GM04503 (cell line): ENCODE measurements at places on chromosomes 6 and 20.

- peak; percentile 60 for DNase-seq
Observed at GRCh38 chr6:30828027-30828962, 56.0 kb upstream of the DDR1 start.

DNA sequence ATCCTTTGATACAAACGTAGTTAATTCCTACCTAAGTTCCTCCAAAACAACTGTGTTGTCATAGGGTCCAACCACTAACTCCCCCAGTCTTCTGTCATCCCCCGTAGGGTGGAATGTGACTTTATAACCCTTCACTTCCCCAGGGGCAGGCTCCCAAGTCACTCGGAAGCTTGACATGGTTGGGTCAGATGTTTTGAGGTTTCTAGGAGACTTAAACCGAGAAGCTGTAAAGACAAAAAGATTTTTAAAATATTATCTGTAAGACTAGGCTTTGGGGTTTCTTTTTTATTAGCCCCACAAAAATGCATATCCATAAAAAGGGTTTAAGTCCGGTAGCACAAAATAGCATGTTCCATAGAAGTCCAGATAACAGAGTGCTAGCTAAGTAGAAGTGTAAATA, 50.2 kb downstream of the COL12A1 start:
- no peak for DNase-seq

DNA sequence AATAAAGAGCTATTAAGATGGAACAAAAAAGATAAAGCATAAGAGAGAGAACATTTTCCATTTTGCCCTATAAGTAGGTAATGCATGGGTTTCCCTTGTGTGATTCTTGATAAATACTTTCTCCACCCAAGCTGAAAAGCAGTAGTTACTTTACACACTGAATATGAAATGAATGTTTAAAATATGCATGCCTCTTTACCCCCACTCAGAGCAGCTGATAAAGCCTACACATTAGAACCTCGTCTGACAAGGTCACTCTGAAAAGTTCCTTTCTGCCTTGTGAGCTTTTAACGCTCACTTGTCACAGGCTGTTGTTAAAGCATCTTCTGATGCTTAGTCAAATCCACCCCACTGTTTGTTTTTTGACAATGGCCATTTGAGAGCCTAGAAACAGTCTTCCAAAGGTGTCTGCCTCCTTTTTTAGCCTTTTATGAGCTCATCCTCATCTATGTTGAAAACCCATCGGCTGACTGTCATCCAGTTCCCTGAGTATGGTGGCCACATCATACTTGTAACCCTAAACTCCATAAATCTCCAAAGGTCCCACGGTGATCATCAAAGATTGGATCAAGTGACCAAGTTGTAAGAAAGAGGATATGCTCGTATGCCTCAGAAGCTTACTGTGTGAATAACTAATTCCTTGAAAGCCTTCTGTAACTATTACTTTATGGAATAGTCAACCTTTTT, 102.8 kb downstream of the ATXN1 start:
- DNase-seq: no peak

- no peak for DNase-seq
Observed at GRCh38 chr6:43744491-43744890, 25.5 kb upstream of the VEGFA start.

DNA sequence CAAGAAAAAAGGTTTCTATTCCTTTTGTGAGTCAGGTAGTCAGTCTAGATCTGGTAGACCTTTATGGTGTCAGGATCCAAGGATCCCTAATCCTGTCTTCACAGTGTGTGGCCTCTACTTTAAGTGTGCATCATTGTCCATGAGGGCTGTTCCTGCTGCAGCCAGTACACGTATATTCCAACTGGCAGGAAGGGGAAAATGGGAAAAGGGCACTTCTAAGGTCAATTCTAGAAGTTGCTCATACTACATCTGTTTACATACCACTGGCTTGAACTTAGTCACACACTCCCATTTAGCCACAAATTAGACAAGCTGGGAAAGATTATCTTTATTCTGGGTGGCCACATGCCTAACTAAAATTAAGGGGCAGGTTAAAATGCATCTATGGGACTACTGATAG, 9.7 kb upstream of the MMS22L start:
- DNase-seq: no peak

GRCh38 chr20:50284811-50285375, 94.3 kb downstream of the CEBPB start:
- no peak for DNase-seq

- no peak for DNase-seq
Observed at GRCh38 chr6:83954371-83954770, 79.2 kb upstream of the MRAP2 start.

DNA sequence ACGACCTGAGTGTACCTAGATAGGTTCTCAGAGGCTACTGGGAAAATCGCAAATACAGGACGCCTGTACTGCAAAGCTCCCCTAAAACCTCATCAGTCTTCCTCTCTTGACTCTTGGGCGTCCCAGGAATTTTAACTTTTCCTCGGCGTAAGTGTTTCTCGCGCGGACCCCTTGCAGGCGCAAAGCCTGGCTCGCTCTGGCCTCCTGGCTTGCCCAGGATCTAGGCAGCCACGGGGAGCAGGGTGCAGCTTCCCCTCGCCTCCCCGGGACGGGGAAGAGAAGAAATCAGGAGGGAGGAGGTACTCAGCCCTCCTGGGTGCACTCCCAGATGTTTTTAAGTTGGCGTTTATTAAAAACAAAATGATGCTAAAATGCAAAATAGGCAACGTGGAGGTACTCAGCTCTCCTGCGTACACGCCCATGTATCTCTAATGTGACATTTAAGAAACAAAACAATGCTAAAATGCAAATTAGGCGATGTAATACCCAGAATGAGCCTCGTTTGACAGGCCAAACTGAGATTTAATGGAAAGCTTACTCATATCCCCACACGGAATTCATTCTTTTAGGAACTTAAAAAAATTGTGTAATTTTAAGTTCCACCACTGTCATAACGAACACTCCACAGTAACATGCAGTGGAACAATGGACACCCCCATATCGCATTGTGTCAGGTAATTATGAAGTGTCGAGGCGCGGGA, 1.6 kb upstream of the SOBP start:
- no peak for DNase-seq

- DNase-seq: peak; percentile 55
Observed at GRCh38 chr6:100335991-100336390, 128.7 kb downstream of the SIM1 start.

DNA sequence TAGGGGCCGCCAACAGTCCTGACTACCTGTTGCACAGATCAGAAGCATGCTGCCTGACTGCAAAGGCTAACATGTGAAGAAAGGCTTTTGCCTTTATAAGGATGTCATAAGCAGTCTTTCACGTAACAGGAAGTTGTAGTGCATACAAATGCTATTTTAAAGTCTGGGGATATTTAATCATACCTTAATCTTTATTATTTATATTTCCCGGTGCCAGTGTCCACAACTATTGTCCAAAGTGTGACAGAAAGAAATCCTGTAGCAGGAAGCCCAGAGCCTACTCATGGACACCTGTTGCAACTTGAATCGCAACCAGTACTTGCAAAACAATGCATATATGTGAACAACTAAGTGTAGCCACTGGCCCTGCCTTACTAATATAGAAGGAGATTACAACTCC, 235.8 kb downstream of the ALDH8A1 start:
- DNase-seq: no peak

DNA sequence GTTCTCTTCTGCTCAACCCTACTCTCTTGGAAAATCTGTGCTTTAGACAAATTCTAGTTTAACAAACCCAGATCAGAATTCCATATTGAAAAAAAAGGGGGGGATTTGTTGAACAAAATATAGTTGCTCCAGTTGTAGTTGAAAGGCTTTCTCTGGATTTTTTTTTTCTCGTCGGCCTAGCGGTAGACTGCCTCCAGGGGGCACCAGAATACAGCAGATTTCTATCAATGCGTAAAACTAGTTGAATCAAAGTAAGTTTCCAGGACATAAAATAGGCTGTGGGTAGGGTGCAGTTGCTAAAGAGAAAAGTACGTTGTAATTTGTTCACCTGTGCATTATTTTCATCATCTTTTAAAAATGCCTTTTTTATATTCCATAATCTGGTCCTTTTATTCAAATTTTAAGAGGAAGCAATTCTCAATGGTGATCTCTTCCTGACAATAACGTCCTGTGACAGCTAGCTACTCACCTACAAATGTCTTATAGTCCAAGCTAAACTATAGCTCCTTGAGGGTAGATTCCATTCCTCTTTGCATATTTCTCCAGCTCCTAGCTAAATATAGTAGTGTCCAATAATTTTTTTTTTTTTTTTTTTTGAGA, 105.4 kb downstream of the PERP start:
- no peak for DNase-seq

GRCh38 chr6:33628401-33628964, 7.4 kb downstream of the ITPR3 start:
- DNase-seq: no peak

GRCh38 chr6:35209622-35210247, 4.0 kb upstream of the SCUBE3 start:
- DNase-seq: no peak

- DNase-seq: no peak
Observed at GRCh38 chr20:60056407-60057122, 98.3 kb downstream of the CDH26 start.

DNA sequence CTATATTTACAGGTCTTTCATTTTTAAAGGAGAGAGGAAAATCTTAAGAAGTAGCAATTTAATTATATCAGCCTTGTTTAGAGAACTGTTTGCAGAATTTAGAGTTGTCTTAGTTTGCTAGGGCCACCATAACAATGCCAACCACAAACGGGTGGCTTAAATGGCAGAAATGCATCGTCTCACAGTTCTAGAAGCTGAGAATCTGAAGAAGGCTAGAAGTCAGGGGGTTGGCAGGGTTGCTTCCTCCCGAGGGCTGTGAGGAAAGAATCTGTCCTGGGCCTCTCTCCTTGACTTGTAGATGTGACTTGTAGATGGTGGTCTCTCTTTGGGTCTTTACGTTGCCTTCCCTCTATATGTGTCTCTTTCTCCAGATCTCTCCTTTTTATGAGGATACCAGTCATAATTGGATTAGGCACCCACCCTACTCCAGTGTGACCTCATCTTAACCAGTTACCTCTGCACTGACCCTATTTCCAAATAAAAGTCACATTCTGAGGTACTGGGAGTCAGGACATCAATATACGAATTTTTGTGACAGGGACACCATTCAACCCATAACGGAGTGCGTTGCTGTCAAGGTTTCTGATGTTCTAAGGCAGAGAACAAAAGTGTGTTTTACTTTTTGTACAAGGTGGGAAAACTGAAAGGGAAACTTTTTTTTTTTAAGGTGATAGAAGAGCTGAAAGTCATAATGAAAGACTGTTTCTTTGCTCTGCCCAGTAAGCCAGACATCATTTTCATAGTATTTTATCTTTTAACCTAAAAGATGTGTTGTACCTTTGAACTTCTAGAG, 84.4 kb downstream of the SAMD3 start:
- DNase-seq: no peak

DNA sequence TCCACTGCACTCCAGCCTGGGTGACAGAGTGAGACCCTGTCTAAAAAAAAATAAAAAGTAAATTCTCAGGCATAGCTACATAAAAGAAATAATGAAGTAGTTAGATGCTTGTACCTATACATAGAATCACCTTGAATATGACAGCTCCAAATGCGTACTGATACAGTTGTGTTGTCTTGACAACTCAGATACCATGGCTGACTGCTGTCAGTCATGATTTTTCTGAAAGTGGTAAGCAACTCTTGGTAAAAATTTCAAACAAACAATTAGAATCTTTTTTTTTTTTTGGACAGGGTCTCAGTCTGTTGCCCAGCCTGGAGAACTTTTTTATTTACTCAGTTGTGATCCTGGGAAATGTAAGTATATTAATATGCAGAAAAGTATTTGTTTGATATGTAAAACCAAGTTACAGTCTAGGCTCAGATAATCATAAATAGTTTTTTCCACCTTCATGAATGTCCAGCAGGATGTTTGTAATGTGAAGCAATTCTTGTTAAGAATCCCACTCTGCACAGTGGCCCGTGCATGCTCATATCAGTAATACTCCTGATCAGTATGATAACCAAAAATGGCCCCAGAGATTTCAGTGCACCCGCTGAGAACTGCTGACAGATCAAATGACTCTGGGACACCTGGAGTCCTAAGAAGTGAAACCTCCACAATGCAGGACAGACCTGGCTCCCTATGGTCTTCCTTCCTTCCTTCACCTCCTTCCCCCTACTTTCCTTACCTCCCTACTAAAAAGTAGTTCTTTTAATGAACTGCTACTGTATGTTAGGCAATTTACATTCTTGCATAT, 14.0 kb upstream of the MAPK13 start:
- DNase-seq: no peak

DNA sequence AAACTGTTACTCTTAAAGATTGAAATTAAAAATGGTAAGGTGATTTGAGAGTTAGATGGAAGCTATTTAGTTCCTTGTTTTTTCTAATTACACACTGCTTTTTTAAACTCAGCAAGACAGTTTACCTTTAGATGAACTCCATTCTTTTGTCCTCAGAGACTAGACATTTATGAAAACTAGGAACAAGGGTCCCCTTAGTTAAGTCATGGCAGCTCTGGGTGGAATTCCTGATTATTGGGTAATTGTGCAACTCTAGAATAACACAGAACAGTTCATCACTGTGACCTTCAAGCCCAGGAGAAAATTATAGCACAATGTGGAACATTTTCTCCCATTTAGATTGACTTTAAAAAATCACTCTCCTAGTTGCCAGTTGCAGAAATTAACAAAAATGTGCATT, 251.7 kb downstream of the NKAIN2 start:
- DNase-seq: no peak

DNA sequence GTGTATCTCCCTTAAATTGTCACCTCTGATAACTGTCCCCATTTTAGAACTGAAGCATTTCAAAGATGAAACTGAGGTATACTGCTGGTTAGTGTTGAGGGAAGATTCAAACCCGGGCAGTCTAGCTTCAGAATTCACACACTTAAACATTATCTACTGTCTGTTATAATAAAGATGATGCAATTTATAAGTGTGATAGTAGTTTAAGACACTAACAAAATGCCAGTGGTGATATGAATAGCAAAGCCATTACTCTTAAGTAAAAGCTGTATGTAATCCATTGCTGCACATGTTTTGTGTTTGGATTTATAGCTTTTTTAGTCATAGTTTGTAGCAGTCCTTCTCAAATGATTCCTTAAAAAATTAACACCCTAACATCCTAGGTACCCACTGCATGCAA, 19.8 kb downstream of the USP45 start:
- no peak for DNase-seq

- DNase-seq: no peak
Observed at GRCh38 chr6:167325766-167326165, 880 bp downstream of the TTLL2 start.

- DNase-seq: no peak
Observed at GRCh38 chr6:43095939-43096338, 19.8 kb downstream of the PTK7 start.

DNA sequence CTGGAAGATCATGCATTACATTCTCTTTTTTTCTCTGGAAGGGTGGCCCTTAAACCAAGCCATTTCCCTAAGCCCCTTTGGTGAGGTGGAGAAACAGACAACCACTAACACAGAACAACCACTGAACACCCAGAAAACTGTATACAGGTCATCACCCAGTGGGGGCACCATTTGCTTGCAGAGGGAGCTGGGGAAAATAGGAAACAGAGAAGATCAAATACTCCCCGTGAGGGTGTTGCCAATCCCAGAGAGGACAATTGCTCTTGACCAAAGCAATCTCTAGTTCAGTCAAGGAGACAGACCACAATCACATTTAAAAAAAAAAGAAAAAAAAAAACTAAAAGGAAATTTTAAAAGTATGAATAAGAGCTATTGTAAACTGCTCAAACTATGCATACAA, 865 bp upstream of the DAAM2 start:
- no peak for DNase-seq

- DNase-seq: no peak
Observed at GRCh38 chr6:36065916-36066315, 38.3 kb downstream of the MAPK14 start.
